NCI-H748 treated with DMSO at 0.1 percent for 48 hours (cell line): ENCODE measurements at places on chromosomes 2 and 18.
A peak's percentile ranks its signal among the peaks of the same experiment; 100 is the strongest.

DNA sequence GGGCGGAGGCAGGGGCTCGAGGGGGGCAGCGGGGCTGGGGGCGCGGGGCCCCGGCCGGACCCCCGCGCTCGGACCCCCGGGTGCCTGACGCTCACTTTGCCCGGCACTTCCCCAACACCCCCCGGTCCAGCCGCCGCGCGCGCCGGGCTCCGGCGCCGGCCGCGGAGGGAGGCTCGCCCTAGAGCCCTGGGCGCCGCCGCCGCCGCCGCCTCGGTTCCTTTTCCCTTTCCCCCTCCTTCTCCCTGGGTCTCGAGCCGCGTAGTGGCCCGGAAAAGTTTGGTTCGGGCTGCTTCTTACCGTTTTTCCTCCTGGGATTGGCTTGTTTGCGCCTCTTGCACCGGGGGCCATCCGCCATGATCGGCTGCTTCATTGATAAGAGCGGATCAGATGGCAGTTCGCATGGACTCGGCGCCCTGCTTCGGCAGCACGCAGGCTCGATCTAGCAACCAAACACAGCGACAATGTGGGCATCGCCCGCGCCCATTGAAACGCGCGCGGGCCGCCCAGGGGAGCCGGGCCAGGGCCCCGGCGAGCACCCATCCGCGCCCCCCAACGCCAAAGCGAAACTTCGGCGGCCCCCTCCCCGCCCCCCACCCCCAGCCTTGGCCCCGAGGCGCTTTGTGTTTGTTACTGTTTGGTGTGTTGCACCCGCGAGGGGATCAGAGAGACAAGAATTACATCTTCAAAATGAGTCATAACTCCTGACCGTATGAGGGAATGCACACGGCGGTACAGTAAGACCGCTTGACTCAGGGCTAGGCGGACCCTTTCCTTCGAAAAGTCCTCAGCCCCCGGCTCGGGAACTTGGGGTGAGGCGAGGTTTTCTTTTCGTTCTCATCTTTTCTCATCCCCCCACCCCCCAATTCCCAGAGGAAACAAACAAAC is 2.7 kb downstream of the ZEB2 start:
- no peak for DNase-seq

DNA sequence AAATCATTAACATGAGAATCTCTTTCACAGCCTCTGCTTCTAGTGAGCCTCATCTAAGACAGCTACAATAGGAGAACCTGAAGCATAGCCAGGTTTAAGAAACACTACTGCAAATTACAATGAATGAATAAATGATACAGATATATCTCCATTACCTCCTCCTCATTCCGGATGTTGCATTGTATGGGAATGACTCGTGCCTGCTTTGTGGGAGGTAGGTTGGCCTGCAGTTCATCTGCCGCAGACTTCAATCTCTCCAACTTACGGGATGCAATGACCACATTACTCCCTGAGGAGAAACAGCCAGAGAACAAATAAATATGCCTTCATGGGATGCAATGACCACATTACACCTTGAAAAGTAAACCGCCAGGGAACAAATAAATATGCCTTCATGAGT is 15.4 kb downstream of the PECR start:
- DNase-seq, result no peak

- no peak for DNase-seq
Measured at GRCh38 chr18:49591775-49592174, 29.9 kb downstream of the LIPG start.

DNA sequence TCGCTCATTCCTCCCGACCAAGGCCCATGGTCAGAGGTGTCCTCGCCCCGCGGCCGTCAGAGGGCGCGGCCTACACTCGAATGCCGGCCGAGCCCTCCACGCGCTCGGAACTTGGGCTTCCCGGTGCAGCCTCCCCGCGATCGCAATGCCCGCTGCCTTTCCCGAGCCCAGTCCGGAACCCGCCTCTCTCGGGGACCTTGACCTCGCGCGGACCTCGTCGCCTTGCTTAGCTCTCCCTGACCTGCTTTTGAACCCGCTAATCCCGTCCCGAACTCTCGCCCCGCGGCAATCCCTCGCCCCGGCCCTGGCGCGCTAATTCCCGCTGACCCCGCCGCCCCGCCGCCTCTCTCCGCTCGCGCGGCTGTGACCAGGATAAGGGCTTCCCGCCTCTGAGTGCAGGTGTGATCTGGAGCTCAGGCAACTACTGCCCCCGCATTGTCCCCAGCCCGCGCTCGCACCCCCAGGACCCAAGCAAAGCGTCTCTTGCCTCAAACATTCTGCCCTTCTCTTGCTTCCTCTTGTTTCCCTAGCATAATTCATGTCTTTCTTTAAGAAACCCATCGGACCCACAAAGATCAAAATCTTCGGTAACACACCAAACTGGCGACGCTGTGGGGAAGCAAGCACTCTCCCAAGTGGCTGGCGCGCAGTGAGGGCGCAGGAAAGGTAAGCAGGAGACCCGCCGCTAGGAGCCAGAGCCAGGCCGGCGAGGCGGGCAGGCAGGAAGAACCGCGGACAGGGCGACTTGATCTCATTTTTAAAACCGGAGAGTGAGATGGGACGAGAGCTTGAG is 46.6 kb upstream of the ATP6V1B1 start:
- no peak for DNase-seq

DNA sequence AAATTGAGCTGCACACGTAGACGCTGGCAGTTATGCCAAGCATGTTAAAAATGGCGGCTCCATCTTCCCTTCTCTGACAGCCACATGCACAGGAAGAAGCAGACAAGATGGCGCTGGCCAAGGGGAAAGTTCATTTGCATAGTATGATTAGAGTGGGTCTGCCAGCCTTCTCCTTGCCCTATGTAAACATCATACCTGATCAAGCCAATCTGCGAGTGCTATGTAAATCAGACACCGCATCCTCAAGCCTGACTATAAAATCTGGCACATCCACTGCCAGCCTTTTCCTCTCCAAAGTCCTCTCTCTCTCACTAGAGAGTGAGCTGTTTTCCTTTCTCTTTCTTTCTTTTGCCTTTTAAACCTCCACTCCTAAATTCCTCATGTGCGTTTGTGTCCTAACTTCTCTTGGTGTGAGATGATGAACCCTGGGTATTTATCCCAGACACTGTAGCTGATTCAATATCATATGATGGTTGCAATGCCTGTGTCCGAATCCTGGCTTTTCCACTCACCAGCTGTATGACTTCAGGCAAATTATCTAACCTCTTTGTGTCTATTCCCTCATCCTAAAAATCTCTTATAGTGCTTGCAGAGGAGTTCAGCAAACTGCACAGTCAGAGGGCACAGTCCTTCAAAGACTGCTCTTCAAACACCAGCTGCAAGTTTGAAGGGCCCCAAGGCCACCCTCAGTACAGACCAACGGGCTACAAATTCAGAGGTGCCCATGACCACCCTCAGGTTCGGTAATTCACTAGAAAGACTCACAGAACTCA is 39.3 kb upstream of the ITSN2 start:
- DNase-seq, result peak; percentile 80

- DNase-seq, result no peak
Measured at GRCh38 chr2:209549589-209549988, 125.7 kb downstream of the MAP2 start.

- DNase-seq, result no peak
Measured at GRCh38 chr18:22422909-22423548, 5.3 kb upstream of the CTAGE1 start.

DNA sequence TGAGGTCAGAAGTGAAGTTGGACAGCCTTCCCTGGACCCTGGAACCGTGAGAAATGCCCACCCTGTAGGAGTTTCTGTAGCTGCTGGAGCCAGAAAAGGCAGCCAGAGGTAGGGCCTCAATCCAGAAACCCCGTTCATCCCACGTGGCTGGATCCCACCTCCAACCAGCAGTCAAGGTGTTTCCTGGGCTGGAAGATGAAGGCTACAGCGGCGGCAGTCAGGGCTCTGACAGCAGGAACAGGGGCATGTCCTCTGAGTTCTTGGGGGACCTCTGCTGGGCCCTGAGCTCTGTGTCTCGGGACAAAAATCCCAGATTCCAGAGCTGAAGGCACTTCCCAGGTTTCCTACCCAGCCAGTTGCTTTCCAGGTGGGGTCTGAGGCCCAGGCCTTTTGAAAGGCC is 218.2 kb downstream of the KLHL29 start:
- no peak for DNase-seq

GRCh38 chr2:217956586-217957457 is 46.0 kb downstream of the TNS1 start:
- no peak for DNase-seq

GRCh38 chr2:163751696-163752095 is 15.9 kb upstream of the FIGN start:
- no peak for DNase-seq

GRCh38 chr2:29629495-29629894 is 291.9 kb downstream of the ALK start:
- no peak for DNase-seq

DNA sequence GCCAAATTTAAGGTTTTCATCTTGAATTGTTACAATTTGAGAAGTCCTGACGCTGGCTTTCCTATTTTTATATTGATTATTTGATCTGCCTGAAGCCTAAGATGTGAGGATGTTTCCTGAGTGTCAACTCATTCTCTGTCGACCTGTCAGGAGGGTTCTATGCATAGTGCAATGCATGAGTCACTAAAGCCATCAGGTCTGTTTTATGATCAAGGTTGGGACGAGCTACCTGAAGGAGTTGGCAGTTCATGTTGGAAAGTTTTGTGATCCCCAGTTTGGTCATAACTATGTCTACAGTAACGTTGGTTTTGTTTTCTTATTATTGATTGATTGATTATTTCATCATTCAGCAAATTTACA is 71.2 kb downstream of the NABP1 start:
- DNase-seq, result no peak

- DNase-seq, result peak; percentile 62
Measured at GRCh38 chr2:26687328-26687727, 5.2 kb upstream of the KCNK3 start.

DNA sequence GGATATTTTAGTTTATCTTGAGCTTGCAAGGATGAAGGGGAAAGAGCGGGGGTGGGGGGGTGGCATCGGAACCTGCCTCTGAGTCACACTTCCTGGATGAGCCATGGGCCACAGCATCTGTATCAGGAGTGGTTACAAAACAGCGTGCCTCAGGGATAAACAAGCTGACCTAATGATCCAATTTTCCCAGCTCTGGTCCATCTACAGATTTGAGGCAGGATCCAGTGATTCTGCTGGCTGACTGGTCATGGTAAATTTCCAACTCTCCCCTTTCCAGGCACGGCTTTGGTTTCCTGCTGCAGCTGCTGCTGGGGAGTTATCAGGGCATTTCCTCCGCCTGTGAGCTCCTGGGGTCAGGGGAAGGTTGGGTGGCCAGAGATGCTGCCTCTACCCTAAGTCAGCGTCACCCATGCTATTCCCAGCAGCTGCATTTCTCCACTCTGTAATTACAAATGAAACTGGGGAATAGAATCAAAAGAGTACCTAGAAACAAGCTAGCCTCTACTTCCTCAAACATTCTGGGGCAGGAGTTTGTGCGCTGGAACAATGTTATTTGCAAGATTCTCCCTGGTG is 4.7 kb upstream of the HPCAL1 start:
- no peak for DNase-seq

- no peak for DNase-seq
Measured at GRCh38 chr2:110820128-110820527, 87.8 kb downstream of the ACOXL start.

GRCh38 chr2:7887441-7887840 is 794.4 kb upstream of the ID2 start:
- no peak for DNase-seq

- no peak for DNase-seq
Measured at GRCh38 chr2:150526827-150527226, 39.4 kb upstream of the RND3 start.

- DNase-seq, result no peak
Measured at GRCh38 chr2:240988571-240989271, 9.7 kb upstream of the SNED1 start.

- no peak for DNase-seq
Measured at GRCh38 chr2:48851161-48851560, 95.6 kb upstream of the LHCGR start.

GRCh38 chr2:178066890-178067669 is 5.5 kb downstream of the PDE11A start:
- no peak for DNase-seq

GRCh38 chr18:5546660-5547059 is 2.9 kb upstream of the EPB41L3 start:
- peak; percentile 13 for DNase-seq

- no peak for DNase-seq
Measured at GRCh38 chr18:13445241-13445897, 226.8 kb downstream of the LDLRAD4 start.

DNA sequence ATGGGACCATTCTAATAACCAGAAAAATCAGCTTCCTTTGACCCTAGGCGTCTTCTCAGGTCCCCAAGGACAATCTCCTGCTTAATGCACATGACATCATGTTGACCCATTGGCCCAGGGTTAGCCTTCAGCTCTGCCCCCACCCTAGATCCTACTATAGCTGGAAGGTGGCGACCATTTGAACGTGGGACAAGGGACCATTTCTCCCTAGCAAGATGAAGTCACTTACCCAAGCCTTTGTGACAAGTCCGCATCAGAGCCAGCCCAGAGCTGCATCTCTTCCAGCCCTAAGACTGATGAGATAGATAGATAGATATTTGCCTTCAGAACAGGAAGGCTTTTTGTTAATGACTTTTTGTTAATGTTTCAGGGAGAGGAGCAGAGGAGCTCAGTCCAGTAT is 28.2 kb upstream of the TAF1B start:
- DNase-seq, result no peak

GRCh38 chr2:138201286-138201685 is 237.0 kb downstream of the HNMT start:
- no peak for DNase-seq

GRCh38 chr2:53970724-53971602 is at the start of gene PSME4:
PSME4 (minus strand) TSS chr2:53970993; CDS start chr2:53970784, 209 bp downstream.
- peak; percentile 36 for DNase-seq

- no peak for DNase-seq
Measured at GRCh38 chr2:126681505-126681904, 25.5 kb downstream of the GYPC start.

DNA sequence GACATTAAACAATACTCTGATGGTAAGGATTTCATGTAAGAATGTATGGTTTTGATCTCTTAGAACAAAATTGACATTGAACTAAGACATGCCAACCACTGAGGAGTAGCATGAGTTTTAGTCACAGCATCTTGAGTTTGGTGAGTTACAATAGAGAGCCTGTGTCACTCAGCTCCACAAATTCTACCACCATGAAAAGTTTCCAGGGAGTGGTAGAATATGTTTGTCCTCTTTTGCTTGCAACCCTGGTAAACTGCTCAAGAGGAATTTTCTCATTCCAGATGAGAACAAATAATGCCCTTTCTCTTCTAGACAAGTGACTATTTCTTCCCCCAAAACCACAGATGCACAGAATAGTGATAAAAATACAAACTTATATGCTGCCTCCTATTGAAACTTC is 502.0 kb upstream of the VRK2 start:
- no peak for DNase-seq
